Osteoblast (primary cell): ENCODE measurements at places on chromosomes 7 and 10. TPM values are rescaled to one million over a fixed set of nuclear protein-coding genes. Genes with fewer than 3 reads are reported as not detected.

ANKRD61 gene
- not detected in 2 replicates for total RNA-seq

CPA2 gene
- total RNA-seq = not detected in 2 replicates

CPVL gene
- 0.36 TPM in 1 of 2 replicates, not detected in the other for total RNA-seq

RBM28 gene
- 12.1 and 16.6 TPM in 2 replicates for total RNA-seq

ZNF727 gene
- total RNA-seq = 0.29 and 1.8 TPM in 2 replicates

GALNT11 gene
- 42.7 and 51.3 TPM in 2 replicates for total RNA-seq

DNA sequence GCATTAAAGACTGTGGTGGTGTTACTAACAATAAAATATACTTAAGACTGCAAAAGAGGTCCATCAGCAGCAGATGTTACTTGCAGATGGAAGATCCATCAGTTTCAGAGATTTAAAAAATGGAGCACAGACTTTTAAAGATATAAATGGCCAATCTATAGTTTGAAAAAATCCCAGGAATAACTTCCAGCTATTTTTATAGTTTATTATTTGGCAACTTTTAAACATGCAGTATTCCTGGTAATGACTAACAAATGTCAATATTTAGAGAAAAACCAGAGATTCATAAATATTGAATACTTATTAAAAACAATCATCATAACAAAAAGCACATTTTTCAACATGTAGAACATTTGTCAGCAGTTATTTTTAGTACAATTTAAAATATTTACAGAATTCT lies 30.7 kb downstream of the RTKN2 start:
- DNase-seq = no peak

- DNase-seq = no peak
Observed at GRCh38 chr7:83053965-83054364, 108.7 kb downstream of the PCLO start.

- no peak for DNase-seq
Observed at GRCh38 chr10:78550090-78550489, 516.4 kb downstream of the RPS24 start.

DNA sequence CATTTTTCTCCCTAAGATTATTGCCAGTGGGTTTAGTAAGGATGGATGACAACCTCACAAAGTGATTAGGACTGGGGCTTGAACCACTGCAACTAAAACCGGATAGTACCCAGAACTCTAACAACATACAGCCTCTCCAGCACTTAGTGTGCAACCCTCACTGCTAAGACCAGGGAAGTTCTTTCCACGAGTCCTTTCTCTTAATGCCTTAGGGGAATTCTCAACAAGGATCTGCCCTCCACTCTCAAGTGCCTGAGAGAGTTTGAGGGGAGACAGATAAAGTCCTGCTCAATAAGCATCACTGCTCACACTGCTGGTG lies 104.6 kb downstream of the NRP1 start:
- DNase-seq = peak; percentile 66

DNA sequence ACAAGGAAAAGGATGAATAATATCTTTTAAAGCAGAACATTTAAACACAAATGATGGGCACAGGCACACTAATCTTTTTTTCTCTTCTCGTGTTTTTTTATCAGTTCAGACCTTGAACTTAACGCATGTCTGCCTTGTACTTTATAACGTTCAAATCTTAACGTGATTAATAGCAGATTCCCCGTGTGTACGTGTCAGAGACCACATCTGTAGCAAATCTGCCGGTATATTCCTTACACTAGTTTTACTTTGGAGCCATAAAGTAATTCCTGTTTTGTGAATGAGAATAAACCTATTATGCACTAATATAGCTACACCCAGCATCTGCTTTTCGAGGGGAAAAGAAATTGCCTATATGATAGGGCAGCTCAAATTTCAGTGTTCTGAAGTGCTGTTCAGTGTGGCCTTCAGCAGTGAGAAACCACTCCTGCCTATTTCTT lies 166.0 kb upstream of the TCF7L2 start:
- no peak for DNase-seq

GRCh38 chr7:17247357-17247756 lies 51.1 kb upstream of the AHR start:
- DNase-seq = no peak

DNA sequence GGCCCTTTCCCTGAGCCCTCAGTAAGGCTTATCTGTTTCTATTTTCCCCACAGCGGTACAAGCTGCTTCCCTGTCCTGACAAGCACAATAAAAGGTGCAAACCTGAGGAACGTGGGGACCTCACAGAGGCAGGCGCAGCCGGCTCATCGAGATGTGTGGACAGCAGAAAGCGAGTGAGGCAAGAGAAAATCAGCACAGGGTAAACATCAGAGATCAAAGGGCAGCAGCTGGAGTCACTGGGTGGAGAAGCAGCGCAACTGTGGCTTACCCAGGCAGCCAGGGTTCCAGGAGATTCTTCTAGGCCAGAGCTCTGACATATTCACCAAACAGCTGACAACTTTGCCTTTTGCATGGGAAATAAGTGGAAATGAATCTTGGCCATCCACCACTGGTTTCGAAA lies 212.6 kb downstream of the WDR11 start:
- no peak for DNase-seq

GRCh38 chr7:14501436-14501835 lies 401.1 kb downstream of the DGKB start:
- DNase-seq = no peak
